ENCODE measurements at places on chromosomes 6 and 20.

- no peak for DNase-seq
Measured at GRCh38 chr6:148716811-148717210, 30.0 kb upstream of the UST start.

DNA sequence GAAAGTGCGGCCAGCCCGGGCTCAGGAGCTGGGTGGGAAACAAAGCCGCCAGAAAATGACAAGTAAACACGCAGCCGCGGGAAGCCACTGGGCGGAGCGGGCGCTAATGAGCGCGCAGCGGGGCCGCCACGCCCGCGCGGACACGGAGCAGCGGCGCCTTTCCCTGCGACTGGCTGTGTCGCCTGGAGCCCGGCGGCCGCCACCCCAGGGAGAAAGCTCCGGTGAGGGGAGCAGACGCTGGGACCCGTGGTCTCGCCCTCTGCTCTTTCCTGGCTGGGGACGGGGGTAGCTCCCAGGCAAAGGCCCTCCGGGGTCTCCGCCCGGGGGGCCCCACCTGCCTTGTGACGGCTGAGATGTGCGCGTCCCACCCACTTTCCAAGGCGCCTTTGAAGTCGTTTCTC is 54.9 kb downstream of the PRR18 start:
- DNase-seq: peak; percentile 2

GRCh38 chr6:159181914-159182313 is 12.7 kb downstream of the FNDC1 start:
- no peak for DNase-seq

DNA sequence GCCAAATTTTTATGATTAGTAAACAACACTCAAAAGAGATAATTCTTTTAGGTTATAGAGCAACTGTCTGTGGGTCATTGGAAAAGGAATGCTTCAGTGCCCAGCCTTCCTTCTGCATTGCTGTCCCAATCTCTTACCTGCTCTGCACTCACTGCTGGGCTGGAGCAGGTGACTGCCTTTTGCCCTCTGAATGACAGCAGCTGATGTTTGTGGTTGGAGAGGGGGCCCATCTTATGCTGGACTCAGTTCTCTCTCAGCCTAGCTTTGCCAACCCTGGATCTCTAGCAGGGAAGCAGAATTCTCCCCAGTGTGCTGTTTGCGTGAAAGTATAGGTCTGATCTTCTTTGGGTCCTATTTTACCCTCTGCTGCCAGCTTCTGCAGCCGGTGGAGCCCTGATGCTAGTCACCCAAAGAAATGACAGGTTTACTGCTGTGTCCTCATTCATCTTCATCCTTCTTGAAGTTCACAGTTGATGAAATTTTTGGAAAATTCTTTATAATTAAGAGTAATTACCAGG is 193.5 kb downstream of the ARID1B start:
- DNase-seq: no peak

- no peak for DNase-seq
Measured at GRCh38 chr6:113782636-113783035, 74.5 kb upstream of the MARCKS start.

DNA sequence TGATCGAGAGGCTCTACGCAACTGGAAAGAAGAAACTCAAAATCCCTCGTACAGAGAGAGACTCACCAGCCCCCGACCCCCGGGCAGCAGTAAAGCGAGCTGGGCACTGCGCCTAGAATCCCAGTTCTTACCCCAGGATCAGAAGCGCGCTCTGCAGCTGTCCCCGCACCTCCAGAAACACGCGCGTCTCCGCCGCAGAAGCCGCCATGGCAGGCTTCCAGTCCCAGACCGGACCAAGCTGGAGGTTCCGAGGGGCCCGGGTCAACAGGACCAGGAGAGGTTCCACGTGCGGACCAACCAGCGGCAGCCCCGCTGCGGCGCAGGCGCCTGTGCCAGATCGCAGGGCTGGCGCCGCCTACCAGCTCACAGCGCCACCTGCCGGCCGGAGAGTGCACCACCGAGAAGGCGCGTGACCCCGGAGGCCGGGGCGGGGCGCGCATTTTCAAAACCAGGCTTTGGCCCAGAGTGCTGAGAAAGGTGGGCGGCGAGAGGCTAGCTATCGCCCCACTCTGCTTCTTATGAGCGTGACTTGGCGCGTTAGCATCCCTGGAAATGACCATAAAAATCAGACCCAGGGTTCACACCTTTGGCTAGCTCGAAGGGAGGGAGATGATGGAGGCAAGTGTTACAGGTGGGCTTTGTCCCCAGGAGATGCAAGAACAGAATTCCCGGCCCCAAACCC is at the start of gene UBE3D:
UBE3D (minus strand) TSS at position 331 of the 682 bp plus-strand sequence; CDS start at position 208, 123 bp downstream.
- peak; percentile 90 for DNase-seq

DNA sequence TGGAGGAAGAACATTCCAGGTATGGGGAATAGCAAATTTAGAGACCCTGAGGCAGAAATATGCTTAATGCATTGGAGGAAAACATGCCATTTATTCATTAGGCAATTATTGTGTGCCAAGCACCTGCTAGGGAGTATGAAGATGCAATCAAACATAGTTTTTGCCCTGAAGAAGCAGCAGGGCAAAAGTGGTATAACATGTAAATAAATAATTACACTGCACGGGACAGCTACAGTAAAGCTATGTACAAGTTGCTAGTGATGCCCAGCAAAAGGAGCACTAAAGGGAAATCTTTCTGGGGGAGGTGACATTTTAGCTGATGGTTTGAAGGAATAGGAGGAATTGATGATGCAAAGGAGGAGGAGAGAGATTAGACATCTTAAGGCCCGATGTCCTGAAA is 624 bp upstream of the TJAP1 start:
- DNase-seq: no peak

GRCh38 chr6:149093643-149094042 is 223.9 kb upstream of the TAB2 start:
- DNase-seq: no peak

DNA sequence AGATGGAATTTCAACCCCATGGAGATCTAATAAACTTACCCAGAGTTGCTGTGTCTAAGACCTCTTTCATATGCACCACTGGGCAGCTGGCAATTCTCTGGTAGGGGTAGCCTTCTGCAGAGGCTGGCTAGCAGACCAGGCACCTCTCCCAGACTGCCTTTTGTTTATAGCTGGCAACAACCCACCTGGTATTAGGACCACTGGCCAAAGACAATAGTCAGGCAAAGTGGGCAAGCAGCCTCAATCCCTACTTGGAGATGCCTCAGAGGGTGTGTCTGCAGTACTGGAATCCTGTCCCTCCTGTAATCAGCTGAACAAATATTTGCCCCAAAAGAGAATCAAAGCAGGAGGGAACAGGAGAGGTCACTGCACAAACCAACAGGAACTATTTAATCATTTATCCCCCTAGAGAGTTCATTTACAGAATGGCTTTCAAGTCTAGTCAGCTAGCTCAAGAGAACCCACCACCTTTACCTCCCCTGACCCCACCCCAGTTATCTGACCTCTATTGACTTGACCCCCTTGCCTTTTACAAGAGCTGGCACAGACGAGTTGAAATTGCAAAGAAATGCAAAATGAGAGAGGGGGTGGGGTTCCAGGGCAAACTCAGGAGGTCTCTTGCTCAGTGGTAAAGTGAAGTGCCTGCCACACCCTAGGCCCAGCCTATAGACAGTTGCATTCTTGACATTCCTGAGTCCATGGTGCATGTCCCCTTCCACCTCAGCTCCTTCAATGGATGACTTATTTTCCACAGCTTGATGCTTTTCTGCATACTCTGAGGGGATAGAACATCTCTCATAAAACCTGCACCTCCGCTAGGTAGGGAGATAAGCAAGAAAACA is 2.8 kb downstream of the BCL2L1 start:
- DNase-seq: peak; percentile 65

DNA sequence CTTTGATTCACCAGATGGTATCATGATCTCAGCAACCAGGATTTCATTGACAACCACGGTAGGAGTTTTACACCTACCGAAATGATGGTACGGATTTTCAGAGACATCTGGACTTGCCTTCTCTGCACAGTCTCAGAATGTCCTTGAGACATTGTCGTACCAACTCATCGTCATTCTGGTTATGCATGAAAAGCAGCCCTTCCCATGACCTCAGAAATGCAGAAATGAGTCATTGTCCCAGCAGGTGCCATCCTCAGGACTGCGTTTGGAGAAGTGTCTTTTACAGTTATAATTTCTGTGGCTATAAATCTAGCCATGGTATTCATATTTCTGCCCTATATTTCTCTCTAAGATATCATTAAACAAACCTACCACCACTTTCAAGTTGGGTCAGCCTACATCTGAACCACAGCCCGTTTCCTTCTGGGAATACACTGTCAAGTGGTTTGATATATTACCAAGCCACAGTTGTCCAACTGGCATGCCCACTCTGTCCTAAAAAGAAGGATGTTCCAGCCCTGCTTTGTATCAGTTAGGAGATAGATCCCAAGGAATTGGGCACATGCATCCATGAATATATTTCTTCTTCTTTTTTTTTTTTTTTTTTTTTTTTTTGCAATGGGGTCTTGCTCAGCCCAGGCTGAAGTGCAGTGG is 7.5 kb upstream of the BFSP1 start:
- no peak for DNase-seq

GRCh38 chr20:61734733-61735502 is 330.8 kb downstream of the TAF4 start:
- no peak for DNase-seq

GRCh38 chr20:14919501-14920081 is 582.2 kb upstream of the FLRT3 start:
- DNase-seq: no peak

- no peak for DNase-seq
Measured at GRCh38 chr20:53691060-53691810, 97.6 kb upstream of the ZNF217 start.

DNA sequence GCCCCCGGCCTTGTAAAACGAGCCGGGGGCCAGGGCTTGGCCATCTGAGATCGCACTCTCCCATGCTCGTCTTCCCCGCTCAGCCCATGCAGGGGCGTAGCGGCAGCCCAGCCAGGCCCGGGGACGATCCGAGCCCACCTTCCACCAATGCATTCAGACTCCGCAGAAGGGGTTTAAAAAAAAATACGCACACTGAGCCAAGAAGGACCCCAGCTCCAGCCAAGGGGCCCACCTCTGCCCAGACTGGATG is 320 bp downstream of the GSTA4 start:
- DNase-seq: peak; percentile 65

- no peak for DNase-seq
Measured at GRCh38 chr6:148398678-148399077, 56.0 kb downstream of the SASH1 start.
